Suppressor macrophage (primary cell): ENCODE measurements at places on chromosomes 16 and 17.

GRCh38 chr16:78650339-78651074 lies 551.1 kb downstream of the WWOX start:
- DNase-seq, result no peak

DNA sequence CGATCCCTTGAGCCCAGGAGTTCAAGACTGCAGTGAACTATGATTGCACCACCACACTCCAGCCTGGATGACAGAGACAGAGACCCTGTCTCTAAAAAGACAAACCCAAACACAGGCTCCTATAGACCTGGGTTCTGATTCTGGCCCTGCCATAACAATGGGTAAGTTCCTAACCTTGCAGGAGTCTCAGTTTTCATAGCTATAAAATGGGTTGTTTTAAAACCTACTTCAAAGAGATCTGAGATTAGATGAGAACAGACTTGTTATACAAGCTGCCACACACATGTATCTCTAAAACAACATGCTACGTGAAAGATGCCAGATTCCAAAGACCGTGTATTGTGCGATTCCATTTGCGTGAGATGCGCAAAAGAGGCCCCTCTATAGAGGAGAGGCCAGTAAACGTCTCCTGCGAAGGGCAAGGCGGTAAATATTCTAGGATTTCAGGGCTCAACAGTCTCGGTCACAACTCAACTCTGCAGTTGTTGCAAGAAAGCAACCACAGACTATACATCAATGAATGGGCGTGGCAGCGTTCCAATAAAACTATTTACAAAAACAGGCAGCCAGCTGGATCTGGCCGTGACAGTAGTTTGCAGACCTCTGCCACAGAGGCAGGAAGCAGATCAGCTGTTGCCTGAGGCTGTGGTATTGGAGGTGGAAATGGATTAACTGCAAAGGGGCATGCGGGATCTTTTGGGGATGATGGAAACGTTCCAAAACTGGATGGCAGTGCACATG lies 5.9 kb downstream of the CORO7 start:
- no peak for DNase-seq

- no peak for DNase-seq
Observed at GRCh38 chr17:60819447-60820130, 141.9 kb downstream of the BCAS3 start.

DNA sequence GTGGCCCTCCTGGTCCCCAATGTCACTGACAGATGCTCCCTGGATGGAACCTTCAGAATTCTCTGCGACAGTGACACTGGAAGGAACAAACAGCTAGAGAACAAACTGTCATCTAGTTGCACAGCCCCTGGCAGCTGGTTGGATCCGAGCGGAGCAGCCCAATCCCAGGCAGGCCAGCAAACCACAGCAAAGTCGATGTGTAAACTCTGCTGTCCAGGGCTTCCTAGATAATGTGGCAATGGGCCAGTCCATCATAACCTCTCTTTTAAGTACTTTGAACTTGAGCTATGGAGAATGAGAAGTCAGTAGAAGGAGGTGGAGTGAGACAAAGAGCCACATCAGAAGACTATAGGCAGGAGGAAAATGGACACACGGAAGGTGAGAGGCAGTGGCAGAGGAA lies 323.0 kb downstream of the CBLN1 start:
- DNase-seq, result no peak

- DNase-seq, result peak; percentile 6
Observed at GRCh38 chr16:1770328-1771187, 785 bp downstream of the NME3 start.

GRCh38 chr16:22395960-22396359 lies 21.5 kb upstream of the CDR2 start:
- no peak for DNase-seq

DNA sequence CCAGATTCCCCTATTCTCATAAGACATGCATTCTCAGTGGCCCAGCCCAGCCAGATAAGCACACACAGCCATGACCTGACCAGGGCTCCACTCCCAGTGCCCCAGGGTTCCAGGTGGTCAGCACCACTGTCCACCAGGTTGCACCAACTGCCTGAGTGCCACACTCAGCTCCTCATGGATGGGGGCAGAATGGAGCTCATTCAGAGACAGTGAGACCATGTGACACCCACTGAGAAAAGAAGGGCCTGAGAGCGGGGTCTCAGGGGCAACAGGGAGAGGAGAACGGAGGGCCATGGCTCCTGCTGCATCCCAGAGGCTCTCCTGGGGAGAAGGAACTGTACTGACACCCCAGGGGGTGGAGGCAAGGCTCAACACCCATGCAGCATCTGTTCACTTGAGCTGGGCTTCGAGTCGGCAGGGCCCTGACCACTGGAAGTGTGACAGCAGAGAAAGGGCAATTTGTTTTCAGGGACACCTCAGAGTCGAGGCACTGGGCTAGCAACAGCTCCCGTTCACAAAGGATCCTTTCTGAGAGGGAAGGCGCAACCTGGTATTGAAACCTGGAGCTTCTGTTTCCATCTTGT lies 18.7 kb upstream of the SLC38A8 start:
- DNase-seq, result no peak

DNA sequence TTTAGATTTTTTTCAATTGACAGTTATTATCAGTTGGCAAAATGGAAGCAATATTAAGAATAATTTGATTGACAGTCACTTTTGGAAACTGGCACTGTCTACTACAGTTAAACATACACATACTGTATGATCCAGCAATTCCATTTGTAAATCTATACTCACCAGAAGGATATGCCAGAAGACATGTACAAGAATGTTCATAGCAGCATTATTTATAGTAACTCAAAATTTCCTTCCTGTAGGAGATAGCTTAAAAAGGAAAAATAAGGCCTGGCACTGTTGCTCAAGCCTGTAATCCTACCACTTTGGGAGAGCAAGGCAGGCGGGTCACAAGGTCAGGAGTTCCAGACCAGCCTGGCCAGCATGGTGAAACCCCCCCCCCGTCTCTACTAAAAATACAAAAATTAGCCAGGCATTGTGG lies 89.3 kb downstream of the VMP1 start:
- no peak for DNase-seq

- DNase-seq, result no peak
Observed at GRCh38 chr17:60151355-60151754, 1.6 kb downstream of the CA4 start.

GRCh38 chr17:16489431-16489830 lies 2.6 kb downstream of the LRRC75A start:
- no peak for DNase-seq

DNA sequence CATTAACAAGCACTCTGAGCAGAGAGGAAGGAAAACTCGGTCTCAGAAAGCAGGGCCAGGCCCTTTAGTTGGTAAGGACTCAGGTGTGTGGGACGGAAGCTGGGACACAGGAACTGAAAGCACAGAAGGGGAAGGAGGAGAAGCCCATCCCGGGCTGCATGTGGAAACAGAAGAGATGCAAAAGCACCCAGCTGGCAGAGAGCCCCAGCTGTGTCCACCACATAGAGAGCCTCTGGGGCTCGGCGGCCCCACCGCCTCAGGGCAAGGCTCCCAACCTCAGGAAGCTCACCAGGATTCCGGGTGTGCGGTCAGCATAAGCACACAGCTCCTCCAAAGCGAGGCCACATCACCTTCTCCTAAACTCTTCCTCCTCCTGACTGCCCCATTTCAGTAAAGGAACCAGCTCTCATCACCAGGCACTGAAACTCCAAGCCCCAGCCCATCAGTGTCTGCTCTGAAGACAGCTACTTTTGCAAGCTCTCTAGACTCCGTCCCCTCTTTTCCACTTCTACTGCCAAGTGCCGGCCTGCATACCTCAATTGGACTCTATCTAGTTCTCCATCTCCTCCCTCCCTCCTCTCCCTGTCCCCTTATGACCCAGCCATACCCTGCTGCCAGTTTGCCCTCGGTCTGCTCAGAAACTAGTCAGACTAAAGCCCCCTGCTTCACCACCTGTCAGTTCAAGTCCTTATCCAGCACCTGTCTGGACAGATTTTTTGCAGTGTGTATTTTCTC lies 6.0 kb downstream of the ST3GAL2 start:
- peak; percentile 76 for DNase-seq

- DNase-seq, result no peak
Observed at GRCh38 chr17:72749119-72749572, 343.3 kb downstream of the SLC39A11 start.

- DNase-seq, result no peak
Observed at GRCh38 chr17:59084154-59084553, 22.5 kb downstream of the TRIM37 start.

DNA sequence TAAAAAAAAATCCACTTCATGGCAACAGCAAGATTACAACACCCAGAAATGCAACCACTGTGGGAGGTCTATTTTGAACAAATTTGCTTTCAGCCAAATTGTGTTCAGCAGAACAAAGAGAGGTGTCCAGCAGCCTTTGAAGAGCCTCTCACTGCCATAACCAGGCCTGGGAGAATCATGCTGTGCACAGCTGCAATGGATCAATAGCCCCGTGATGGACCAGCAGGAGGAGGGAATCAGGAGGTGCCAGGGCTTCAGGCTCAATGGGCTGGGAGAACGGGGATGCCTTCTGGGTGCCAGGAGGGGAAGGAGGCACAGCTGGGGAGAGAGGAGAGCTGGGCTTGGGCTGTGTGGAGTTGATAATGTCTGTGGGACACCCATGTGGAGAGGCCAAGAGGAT lies 366.2 kb upstream of the EEF2KMT start:
- no peak for DNase-seq
